ENCODE measurements at places on chromosomes 7 and 10.

- DNase-seq: no peak
Measured at GRCh38 chr7:55427800-55428199, 62.7 kb downstream of the LANCL2 start.

DNA sequence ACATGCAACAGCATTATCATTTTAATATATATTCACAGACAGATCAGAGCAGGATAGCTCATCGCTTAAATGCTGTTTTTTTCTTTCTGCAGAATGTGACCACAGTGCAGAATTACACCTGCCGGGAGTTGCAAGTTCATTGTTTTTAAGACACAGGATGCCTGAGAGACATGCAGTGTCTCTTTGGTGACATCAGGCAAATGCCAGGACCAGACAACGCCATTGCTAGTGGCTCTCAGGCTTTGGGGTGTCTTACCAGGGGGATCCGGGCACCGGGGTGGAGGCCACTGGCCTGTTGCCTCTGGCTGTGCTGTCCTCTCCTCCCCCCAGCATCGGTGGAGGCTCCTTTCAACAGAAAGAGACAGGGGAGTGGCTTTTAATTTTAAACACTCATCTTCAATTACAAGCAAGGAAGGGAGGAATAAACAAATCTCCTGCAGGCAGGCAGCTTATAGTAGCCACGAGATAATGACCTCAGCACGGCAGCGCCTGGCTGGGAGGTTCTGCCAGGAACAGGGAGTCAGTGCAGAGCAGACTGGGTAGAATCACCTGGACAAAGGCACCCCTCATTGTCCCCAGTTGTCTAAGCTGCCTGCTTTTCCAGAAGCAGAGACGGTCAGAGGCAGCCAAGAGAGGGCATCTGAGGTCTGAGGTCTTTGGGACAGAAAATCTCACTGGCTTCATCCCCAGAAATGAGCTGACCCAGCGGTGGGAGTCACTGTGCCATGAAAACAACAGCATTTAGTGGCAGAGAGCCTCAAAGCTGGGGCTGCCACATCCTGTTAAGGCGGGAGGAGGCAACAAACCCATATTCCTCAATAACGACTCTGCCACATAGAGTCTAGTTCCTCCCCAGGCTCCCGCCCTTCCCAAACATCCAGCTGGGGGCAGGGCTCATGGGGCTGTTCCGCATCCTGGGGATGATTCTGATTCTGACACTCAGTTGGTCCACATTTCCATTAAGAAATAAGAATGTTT is 148.4 kb downstream of the TCERG1L start:
- DNase-seq: no peak

DNA sequence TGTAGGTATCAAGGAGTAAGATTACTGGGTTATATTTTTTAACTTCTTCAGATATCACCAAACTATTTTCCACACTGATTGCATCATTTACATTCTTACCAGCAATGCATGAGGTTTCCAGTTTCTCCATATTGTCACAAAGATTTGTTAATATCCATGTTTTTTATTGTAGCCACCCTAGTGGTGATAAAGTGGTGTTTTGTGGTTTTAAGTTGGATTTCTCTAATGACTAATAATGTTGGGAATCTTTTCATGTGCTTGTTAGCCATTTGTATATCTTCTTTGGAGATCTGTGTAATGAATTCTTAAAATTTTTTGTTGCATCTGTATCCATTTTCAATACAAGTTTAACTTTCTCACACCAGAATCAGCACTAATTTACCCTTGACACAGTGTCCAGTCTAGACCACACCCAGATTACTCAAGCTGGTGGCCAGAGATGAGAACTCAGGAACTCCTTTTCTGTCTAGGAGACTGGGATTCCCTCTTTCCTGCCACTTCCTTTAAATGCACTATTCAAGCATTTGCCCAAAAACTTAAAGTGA is 67.0 kb upstream of the PLXDC2 start:
- no peak for DNase-seq

DNA sequence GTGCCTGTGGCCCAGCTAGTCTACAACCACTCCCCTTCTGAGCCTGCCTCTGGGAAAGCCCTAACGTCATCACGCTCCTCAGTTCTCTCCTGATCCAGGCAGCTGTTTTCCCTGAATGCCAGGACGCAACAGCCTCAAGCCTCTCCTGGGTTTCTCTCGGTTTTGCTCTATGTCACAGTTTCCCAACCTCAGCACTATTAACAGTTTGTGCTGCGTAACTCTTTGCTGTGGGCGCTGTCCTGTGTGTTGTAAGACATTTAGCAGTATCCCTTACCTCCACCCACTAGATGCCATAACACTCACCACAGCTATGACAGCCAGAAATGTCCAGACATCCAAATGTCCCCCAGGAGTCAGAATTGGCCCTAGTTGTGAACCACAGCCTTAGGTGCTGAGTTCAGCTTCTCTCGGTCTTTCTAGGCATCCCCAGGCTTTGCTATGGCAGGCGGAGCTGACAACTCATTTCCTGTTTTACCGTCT is 226.3 kb upstream of the NPVF start:
- DNase-seq: no peak

DNA sequence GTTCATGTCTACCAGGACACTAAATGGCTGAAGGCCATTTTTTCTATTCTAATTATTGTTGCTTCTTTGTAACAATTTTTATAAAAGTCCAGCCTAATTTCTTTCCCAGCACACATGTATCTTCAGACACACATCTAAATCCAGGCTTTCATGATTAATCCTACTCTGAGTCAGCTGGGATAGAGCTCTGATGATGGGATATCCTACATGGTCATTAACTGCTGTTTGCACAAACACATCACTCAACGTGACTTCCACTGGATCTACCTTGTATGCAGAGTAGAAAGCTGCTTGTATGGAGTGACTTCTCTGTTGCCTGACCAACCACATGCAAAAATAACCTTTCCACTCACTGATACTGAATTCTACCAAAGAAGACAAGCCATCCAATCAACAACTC is 260.9 kb downstream of the AHR start:
- no peak for DNase-seq

GRCh38 chr7:158124671-158125079 is 462.9 kb downstream of the PTPRN2 start:
- DNase-seq: no peak

DNA sequence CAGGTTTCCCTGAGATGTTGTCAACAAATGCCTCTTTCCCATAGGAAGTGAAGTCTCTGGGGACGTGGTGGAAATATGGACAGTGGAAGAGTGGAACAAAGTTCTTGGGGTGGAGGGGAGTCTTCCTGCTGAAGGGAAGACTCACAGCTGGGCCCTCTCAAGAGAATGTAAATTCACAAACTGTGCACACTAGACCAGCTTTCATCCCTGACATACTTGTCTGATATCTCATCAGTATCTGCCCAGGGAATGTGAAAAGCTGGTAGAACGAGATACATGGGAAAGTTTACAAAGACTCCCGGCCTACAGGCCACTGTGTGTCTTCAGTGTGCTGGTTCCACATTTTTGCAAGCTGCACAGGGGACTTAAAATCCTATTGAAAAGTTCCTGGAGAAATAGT is 16.7 kb upstream of the CCDC3 start:
- DNase-seq: no peak

GRCh38 chr7:121494516-121494915 is 98.4 kb upstream of the FAM3C start:
- no peak for DNase-seq

GRCh38 chr10:23311034-23311433 is 33.6 kb downstream of the C10orf67 start:
- DNase-seq: no peak

GRCh38 chr7:87538052-87538451 is 62.6 kb upstream of the ABCB4 start:
- no peak for DNase-seq

DNA sequence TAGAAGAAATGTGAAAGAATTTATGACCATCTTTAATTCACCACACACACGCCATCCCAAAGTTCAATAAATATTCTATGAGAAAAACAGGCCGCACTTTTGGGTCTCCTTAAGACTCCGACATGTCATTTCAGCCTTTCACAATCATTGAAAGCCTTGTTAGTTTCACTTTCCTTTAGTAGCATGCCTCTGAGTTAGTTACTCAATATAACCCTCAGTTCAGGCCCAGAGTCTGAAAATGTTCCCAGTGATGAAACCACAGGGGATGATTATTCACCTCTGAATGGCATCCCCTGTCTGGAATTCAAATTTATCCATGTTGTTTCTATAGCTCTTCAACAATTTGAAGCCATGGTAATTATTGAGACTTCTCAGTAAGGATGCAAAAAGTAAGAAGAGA is 278.1 kb upstream of the NRP1 start:
- no peak for DNase-seq

GRCh38 chr10:61456095-61456789 is 3.1 kb upstream of the TMEM26 start:
- no peak for DNase-seq

DNA sequence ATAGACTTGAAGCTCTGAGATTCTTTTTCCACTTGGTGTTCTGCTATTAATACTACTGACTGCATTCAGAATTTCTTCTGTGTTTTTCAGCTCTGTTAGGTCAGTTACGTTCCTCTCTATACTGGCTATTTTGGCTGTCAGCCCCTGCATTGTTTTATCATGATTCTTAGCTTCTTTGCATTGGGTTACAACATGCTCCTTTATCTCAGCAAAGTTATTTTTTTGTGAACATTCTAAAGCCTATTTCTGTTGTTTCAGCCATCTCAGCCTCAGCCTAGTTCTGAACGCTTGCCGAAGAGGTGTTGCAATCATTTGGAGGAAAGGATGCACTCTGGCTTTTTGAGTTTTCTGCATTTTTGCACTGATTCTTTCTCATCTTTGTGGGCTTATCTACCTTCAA is 201.5 kb upstream of the GNAI1 start:
- DNase-seq: no peak

GRCh38 chr10:23200997-23201652 is 9.0 kb downstream of the PTF1A start:
- no peak for DNase-seq

GRCh38 chr10:102647443-102648268 is 3.4 kb downstream of the TRIM8 start:
- no peak for DNase-seq

DNA sequence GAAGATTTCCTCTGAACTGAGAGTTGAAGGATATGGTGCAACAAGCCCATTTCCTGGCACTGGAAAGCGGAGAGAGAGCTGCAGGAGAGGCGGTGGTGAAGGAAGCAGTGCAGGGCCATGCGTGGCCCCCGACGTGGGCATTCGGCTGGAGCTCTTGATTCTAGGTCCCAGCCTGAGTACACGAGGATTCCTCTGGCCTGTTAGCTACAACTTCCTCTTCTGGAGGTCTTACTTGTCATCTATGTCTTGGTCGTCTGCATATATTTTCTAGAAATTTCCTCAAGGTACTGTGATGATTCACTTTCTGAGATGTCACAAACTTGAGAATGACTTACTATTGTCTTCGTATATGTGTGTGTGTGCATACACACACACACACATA is 59.2 kb upstream of the JAZF1 start:
- DNase-seq: no peak

- DNase-seq: no peak
Measured at GRCh38 chr7:100753750-100754149, 20.4 kb downstream of the ZAN start.

DNA sequence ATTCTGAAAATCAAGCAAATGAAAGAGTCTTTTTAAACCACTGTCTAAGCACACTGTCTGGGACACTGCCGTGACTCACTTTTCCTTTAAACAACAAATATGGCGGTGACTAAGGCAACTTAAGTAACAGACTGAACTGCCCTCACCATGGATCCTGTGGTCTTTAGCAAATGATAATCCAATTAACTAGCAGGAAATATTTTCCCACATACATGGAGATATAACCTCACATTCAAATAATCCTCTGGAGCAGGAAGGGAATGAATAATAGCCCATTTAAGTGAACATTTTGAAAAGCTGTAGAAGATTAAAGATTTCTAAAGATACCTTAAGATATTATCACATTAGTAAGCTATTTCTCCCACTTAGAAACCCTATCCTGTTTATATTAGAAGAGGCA is 40.3 kb upstream of the LRRC17 start:
- no peak for DNase-seq

GRCh38 chr10:61284222-61284890 is 168.8 kb downstream of the TMEM26 start:
- peak; percentile 62 for DNase-seq

- no peak for DNase-seq
Measured at GRCh38 chr7:78083476-78084120, 285.0 kb downstream of the PHTF2 start.

- DNase-seq: no peak
Measured at GRCh38 chr7:82762880-82763279, 319.3 kb upstream of the CACNA2D1 start.

GRCh38 chr10:17836942-17837341 is 27.8 kb downstream of the MRC1 start:
- DNase-seq: no peak

- DNase-seq: no peak
Measured at GRCh38 chr10:130428936-130429335, 292.7 kb downstream of the GLRX3 start.

DNA sequence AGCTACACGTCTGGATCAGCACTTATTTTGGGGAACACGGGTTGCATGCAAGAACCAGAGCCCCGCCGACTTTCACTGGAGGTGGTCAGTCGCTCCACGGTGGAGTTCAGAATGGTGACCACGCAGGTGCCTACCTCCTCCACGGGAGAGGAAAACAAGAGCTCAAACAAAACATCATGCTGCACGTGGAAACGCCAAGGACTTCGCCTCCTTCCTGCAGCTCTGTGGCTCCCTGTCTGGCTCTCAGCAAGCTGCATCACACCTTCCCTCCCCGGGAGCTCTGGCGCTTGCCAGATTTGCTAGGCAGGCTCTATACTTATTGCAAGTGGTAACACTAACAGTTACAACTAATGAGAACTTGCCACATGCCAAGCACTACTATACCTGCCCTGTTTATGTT is 26.0 kb downstream of the GSDME start:
- no peak for DNase-seq

GRCh38 chr7:36668080-36668479 is 56.2 kb downstream of the AOAH start:
- DNase-seq: no peak

DNA sequence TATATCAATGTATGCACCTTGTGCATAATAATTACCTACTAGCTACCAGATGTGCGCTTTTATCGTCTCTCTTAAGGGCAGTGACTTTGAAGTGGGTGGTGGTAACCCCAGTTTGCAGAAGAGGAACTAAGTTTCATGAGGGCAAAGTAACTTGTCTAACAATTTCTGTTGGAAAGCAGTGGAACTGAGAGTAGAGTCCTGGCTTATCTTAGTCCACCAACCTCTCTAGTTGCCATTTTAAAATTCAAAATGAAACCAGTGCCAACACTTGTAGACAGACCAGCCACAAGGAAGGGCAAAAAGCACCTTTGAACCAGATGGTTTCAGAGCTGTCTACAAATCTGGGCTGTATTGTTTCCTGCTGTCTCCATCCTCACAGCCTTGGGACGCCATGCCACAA is 32.0 kb upstream of the RBM20 start:
- DNase-seq: no peak

DNA sequence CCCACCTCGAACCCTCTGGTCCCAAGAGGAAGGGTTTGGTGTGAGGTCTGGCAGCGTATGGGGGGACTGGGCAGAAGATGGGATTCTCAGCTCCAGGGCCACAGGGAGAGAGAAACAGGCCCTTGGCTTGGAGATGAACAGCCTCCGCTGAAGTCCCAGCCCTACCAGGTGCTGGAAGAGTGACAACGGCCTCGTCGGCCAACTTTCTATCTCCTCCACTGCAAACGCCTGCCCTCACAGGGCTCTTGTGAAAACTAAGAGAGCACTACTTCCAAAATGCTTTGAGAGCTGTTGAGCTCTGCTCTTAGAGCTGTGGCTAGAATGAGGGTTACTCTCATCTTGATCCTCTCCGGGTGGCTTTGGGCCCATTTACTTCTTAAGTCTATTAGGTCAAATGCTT is 63.5 kb downstream of the AFAP1L2 start:
- no peak for DNase-seq
